NCI-H1092 treated with DMSO at 0.1 percent for 48 hours (cell line): ENCODE measurements at places on chromosomes 5 and 9.

DNA sequence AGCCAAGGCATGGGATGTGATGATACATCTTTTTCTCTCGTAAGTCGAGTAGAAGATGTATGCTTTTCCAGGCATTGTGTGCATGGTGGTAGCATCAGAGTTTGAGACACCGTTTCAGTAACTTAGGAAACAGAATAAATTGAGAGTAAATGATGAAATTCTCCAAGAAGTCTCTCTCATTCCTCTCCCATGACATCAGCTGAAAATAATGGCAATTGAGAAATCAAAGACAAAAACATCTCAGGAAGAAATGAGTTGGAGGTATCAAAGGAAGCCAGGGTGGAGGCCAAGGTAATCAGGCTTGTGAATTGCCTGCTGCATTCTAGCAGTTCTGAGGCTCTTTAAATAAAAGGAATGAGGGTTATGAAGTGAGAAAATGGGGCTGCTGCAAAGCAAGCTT is 53.9 kb downstream of the SGCD start:
- DNase-seq = no peak

DNA sequence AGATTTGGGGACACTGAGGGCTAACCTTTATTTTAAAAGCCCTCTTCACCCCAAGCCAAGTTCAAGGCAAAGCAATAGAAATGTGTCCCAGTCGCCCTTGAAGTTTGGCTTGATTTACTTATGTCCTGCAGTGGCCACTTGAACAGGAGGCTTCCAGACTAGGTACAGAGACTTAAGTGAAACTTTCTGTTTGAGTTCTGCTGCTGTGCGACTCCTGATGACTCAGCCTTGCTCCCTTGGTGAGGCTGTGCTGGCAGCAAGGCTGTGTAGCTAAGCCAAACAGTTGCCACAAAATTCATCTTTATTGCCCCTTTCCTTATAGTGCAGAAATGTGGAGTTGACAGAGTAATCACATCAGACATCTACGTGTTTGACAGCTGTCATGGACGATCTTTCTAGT is 68.8 kb upstream of the NTRK2 start:
- DNase-seq = no peak

DNA sequence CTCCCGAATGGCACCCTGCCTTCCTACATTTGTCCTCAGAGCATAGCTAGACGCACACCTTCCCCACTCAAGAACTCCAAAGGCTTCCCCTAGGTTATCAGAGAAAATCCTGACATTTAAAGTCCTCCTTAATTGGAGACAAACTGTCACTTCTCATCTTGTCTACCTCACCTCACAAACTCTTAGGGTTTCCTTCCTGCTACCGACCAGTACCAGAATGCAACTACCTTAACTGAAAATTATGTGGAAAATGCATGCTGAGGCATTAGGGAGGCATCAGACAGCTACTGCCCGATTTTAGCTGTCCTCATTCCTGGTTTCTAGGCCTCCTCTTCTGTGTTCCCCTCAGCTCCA is 17.9 kb upstream of the TNIP1 start:
- DNase-seq = no peak

GRCh38 chr9:113355040-113355596 is 5.8 kb downstream of the BSPRY start:
- DNase-seq = no peak

DNA sequence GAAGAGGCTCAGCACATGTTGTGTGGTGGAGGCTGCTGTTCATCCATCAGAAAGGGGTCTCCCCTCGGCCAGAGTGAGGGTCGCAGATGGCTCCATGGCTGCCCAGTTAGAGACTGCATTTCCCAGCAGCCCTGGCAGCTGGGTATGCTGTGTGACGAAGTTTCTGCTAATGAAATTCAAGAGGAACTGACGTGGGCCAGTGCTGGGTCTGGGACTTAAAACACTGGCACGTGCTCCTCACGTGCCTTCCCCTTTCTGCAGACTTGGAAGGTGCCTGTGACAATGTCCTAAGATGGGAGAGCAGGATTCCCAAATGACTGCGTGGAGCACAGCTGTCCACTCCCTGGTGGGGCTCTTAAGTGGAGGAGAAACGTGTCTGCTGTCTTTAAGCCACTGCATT is 114.5 kb upstream of the RAPGEF1 start:
- no peak for DNase-seq

GRCh38 chr9:37916471-37917312 is 12.8 kb upstream of the SLC25A51 start:
- DNase-seq = peak; percentile 65

DNA sequence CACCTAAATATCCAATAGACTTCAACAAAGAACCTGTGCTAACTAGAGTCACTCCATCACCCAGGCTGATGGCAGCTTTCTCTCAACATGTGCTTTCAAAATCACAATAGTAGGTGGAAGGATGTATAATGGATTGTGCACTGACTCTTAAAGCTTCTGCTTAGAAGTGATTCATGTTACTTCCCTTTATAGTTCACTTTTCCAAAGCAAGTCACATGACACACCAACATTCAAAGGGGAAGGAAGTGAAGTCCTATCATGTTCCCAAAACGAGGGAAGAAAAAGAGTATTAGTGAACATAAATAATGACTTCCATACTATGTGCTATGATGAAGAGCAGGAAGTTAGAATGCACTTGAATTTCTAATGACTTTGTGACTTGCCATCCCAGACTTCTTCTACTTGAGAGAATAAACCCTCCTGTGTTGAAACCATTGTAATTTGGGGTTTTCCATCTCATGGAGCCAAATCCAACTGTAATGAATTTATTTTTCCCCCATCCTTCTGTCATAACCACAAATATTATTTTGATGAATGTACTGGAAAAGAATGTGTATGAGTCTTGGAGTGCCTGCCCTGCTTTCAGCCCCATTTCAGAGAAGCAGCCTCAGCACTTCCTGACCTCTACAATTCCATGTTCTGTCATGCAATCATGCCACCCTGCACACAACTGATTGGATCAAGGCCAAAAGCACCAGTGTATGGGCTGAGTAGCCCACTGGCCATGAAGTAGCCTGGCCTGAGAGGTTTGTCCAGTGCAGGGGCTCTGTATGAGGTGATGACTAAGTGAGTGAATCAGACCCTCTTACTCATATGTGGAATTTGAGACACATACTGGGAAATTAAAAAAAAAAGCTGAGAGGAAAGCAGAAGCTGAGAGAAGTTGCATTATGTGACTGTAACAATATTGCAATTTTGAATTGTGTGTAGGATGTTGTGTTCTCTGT is 525.9 kb upstream of the CLINT1 start:
- DNase-seq = no peak

DNA sequence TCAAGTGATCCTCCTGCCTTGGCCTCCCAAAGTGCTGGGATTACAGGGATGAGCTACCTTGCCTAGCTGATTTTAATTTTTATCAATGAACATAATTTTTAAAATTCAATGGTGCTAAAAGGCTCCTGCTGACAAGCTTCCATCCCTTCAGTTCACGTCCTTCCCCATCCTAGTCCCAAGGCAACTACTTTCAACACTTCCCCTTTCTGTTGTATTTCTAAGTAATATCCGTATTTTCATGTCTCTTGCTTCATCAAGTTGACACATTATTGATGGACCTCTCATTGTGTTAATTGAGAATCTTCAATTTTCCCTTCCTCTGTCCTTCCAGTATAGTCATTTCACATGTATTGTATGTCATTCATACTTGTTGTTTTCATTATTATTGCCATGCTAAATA is 93.8 kb upstream of the RASGRF2 start:
- DNase-seq = no peak

GRCh38 chr9:14311956-14312685 is 1.8 kb downstream of the NFIB start:
- no peak for DNase-seq
